Breast epithelium (tissue), 4 donors: ENCODE measurements at places on chromosomes 1 and 21. TPM values are rescaled to one million over a fixed set of nuclear protein-coding genes. Genes with fewer than 3 reads are reported as not detected.

AGPAT3 gene
- total RNA-seq, result 27.2 TPM

RAD54L gene
- total RNA-seq, result not detected

MGST3 gene
- 251 TPM for total RNA-seq

RGSL1 gene
- total RNA-seq, result not detected

PGLYRP3 gene
- total RNA-seq, result not detected

SLAMF8 gene
- 2.3 TPM for total RNA-seq

NFASC gene
- 14.1 TPM for total RNA-seq

LDLRAD1 gene
- total RNA-seq, result not detected

CD101 gene
- 0.73 TPM for total RNA-seq

DNALI1 gene
- total RNA-seq, result 4.6 TPM

KCNJ15 gene
- total RNA-seq, result 0.80 TPM

DNA sequence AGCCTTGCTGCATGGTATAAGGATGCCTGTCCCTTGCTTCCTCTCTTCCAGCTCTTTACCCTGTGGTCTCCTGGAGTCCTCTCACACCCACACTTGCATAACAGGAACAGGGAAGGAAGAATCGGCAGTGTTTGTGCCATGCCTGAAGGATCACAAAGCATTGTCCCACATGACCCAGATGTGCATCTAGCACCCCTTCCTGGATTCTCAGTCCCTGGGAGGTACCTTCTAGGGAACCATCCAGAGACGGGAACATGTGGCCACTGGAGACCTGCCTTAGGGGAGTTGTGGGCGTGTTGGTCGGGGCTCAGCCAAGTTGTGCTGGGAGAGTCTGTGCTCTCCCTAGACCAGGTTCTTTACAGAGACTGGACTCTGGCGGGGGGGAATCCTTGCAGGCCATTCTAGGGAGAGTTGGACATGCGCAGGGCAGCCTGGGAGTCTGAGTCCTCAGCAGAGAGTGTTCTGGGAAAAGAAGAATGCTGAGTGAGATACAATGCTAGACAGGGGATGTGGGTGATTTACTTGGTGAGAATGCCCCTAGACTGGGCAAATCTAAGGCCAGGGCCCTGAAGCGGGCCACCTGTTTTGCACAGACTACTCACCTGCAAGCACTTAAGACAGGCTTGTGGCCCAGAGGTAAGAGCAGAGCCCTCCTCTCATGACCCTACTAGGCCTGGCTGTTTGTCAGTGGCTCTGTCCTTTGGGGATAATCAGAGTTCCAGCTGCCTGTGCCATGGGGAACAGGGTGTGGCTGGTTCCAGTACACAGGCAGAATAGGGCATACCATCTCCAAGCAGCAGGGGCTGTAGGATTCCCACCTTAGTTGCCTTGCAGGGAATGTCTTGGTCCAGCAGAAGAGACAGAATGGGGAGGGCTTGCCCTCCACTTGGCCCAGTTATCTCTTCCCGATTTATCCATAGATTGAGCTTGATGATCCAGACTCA is 89.8 kb downstream of the MAN1C1 start:
- no peak for DNase-seq

GRCh38 chr1:38037221-38037939 is 9.2 kb downstream of the POU3F1 start:
- DNase-seq, result no peak

- no peak for DNase-seq
Measured at GRCh38 chr1:39102537-39103327, 76.6 kb downstream of the NDUFS5 start.

DNA sequence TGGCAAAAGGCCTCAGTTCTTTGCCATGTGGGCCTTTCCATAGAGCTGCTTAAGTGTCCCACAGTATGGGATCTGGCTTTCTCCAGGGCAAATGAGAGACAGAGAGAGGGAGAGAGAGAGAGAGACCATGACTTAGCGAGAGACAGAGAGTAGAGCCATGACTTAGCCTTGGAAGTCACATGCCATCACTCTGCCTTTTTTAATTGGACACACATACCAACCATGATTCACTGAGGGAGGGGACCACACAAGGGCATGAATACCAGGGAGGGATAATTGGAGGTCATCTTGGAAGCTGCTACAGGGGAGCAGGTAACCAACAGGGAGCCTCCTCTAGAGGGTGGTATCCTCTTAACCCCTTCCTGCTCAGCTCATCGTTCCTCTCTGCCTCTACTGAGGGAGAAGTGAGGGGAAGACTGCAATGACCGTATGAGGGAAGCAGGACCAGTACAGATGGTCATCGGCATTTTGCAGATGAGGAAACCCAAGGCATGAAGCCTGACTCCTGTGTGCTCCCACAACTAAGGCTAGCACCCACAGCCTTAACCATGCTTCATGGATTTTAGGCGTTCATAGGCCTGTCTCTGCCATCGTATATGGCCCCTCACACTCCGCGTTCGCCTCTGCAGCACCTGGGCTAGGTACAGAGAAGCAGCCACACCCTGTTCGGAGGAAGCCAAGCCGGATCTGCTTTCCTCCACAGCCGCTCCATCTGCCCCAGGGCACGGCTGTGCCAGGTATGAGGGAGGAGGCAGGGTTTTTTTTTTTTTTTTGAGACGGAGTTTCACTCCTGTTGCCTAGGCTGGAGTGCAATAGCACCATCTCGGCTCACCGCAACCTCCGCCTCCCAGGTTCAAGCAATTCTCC is 38.6 kb downstream of the MEF2D start:
- DNase-seq, result peak; percentile 72

DNA sequence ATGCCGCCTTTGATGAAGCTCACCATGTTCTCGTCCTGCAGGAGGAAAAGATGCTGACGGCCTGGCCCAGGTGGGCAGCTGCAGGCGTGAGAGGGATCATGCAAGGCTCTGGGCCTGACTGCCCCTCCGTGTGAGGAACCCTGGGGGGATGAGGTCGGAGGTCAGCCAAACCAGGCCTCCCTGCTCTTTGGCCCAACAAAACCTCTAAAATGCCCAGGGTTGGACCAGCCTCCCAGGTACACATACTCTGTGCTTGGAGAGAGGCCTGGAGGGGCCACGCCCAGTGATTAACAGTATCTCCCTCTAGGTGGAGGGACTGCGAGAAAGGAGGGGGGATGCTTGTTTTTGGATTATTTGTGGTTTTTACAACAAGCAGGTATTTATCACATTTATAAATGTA is 21.1 kb downstream of the TTC39A start:
- no peak for DNase-seq

DNA sequence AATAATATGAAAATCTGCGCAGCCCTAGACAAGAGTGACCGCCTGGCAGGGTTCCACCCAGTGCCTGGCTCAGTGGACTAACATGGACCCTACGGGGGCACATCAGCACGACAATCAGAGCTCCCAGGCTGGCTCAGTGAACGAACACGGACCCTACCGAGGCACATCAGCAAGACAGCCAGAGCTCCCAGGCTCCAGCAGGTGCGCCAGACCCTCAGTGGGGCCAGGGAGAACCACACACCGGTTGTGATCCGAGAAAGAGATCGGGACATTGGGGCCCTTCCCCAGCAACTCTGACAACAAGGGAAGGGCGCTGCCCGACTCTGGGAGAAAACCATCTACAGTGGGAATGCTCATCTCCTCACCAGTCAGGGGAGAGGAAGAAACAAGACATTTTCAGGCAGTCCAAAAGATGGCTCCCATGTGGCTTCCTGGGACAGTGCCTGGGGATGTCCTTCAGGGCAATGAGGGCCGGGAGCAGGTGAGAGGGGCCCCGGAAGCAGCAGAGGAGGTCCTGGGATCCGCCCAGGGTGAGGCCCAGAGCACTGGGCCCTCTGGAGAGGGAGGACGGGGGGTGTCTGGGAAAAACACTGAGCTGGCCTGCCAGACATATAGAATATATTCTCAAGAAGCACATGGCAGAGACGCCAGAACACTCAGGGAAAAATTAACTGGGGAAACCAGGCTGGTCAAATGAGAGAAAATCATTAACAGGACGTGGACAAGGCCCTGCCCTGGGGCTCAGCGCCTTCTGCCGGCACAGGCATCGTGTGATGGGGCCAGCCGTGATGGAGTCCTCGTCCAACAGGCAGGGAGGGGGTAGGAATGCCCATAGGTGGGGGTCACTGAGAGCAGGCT is 4.8 kb downstream of the ARHGEF16 start:
- DNase-seq, result no peak

DNA sequence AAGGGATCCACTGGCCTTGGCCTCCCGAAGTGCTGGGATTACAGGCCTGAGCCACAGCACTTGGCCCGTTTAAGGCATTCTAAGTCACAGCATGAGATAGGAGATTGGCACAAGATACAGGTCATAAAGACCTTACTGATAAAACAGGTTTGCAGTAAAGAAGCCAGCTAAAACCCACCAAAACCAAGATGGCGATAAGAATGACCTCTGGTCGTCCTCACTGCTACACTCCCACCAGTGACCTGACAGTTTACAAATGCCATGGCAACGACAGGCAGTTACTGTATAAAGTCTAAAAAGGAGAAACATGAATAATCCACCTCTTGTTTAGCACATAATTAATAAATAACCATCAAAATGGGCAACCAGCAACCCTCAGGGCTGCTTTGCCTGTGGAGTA is 33.3 kb upstream of the RCC2 start:
- DNase-seq, result no peak

DNA sequence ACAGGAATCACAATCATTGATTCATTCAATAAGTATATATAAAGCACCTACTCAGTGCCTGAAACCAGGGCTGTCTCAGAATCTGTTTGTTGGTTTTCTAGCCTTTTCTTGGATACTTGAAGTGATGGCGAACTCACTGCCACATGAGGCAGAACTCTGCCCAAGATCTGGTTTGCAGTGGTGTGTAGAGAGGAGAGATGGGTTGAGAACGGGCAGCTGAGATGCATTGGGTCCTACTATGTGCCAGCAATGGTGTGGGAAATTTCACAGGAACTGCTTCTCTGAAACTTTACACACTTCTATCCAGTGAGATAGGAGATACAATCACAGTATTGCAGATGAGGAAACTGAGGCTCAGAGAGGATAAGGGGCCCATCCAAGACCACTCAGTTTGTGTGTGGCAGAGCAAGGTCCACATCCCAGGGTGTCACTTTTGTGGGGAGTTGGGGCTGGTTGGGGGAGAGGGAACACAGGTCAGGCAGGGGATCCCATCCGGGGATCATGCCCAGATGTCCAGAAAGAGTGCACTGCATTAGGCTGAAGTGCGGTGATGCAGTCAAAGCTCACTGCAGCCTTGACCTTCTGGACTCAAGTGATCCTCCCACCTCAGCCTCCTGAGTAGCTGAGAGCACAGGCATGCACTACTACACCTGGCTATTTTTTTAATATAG is 83.7 kb upstream of the IFFO2 start:
- DNase-seq, result no peak

DNA sequence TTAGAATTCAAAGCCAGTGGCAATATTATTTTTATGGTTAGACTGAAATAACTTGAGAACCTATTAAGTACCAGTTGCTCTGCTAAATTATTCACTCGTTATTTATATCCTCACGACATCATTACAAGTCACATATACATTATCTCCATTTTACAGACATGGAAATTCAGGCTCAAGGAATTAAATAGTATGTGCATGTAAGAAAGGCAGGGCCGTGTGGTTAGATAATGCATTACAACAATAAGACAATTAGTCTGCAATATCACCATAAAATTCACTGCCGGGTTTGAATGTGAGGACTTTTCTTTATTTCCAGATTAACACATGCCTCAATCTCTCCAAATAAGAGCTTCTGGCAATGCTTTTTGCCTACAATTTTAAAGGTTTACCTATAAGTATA is 523.4 kb downstream of the PTBP2 start:
- DNase-seq, result no peak

DNA sequence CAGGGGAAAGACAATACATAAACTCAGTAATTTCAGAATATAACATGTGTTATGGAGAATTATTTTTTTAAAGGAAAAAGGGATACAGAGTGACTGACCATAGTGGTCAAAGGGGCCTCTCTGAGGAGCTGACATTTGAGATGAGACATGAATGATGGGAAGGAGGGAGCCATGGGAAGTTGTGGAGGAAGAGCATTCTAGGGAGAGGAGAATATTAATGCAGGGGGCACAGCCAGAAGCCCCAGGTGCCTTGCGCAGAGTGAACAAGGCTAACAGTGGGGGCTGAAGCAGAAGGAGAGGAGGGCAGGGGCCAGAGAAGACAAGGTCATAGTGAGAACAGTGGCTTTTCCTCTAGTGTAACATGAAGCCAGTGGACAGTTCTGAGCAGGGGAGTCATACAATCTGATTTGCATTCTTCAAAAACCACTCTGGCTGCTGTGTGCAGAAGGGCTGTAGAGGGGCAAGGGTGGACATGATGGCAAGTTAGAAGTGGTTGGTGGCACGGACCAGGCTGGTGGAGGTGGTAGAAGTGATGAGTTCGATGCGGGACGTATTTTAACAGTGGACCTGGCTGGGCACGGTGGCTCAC is 28.2 kb upstream of the IFNLR1 start:
- no peak for DNase-seq

DNA sequence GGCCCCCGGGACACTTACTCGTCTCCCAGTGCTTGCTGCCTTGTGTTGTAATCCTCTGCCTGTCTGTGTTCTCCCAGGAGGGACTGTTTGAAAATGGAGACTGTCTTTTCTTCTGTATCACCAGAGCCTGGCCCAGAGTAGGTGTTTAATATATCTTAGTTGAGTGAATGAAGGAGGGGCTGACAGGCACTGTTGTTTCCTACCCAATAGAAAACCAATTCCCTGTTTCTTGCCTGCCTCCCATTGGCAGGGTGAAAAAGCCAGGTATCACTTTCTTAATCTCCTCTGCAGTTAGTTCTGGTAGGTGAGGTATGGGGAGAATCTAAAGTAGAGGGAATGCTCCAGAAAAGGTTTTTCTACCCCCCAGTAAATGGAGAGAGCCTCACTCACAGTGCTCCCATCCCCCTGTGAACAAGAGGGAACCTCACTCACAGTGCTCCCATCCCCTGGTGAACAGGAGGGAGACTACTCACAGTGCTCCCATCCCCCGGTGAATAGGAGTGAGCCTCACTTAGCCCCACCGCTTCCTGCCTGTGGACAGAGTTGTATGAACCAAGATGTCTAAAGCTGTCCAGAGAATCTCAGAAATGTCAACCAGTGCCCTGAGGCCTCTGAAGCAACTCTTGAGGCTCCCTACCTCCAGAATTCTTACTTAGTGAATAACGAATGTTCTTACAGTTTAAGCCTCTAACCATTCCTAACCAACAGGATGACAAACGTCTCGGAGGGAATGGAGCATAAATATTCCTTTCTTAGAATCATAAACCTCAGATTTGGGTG is at the start of gene GJA5:
TSS of gene GJA5 (minus strand) at position 122 of the 780 bp plus-strand sequence. CDS start 1,364 bp downstream, outside the sequence.
- DNase-seq, result no peak

GRCh38 chr1:170310951-170311350 is 165.2 kb downstream of the NTMT2 start:
- DNase-seq, result no peak

GRCh38 chr21:31043471-31043870 is 5.2 kb upstream of the KRTAP19-8 start:
- no peak for DNase-seq
